ENCODE measurements at places on chromosomes 1 and 21.

GRCh38 chr1:117661027-117661426 lies 55.2 kb downstream of the TENT5C start:
- no peak for DNase-seq

GRCh38 chr1:207654320-207654719 lies 9.4 kb downstream of the CR1L start:
- DNase-seq: no peak

DNA sequence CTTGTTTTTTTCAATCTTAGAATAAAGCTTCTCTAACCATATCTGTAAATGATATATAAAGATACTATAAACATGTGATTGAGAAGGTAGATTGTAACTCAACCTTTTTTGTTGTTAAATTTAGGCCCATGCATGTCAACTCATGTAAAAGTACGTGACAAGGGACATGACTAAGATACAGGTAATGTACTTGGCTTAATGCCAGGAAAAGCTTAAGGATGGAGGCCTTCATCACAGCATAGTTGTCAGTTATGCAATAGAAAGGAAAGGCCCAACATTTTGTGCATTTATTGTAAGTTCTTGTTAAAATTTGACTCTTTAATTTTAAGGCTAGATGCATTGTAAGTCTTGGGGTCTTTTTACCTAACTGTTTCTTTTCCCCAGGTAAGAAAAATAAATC lies 305.1 kb downstream of the LTN1 start:
- DNase-seq: no peak

DNA sequence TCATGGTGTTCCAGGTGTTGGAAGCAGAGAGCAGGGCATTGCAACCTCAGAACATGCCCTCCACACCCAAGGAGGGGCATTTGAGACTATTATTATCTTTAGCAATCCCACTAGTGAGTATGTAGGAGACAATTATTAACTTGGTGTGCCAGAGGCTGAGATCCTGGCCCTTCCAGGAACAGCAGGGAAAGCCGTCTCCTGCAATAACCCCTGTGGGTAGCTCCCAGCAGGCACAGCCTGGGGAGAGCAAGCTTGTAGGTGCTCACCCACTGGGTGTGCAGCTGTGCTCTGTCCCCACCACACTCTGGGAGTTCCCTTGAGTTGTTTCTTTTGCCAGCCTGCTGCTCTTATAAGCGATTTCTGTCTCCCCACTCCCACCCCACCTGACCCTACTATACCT lies 10.3 kb downstream of the CFAP107 start:
- no peak for DNase-seq

- no peak for DNase-seq
Observed at GRCh38 chr1:58333511-58333910, 213.0 kb downstream of the OMA1 start.

GRCh38 chr1:62800281-62800680 lies 16.3 kb downstream of the ATG4C start:
- DNase-seq: no peak

GRCh38 chr1:22290611-22291010 lies 147.7 kb upstream of the WNT4 start:
- DNase-seq: no peak

DNA sequence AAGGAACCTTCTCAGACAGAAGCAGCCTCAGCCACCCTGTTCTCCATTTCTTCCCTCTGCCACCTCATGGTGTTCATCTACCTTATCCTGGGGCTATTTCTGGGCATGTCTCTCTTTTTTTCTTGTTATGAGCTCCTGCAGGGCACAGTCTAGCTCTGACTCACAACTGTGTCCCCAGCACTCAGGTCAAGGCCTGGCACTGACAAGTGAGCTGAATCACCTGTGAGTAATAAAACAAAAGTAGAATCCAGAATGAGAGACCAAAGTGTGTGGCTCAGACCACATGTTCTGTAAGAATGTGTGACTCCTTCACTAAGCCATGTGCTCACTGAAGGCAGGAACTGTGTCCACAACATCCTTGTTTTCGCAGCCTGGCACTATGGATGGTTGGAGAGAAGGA lies 23.2 kb downstream of the C1orf94 start:
- DNase-seq: no peak

DNA sequence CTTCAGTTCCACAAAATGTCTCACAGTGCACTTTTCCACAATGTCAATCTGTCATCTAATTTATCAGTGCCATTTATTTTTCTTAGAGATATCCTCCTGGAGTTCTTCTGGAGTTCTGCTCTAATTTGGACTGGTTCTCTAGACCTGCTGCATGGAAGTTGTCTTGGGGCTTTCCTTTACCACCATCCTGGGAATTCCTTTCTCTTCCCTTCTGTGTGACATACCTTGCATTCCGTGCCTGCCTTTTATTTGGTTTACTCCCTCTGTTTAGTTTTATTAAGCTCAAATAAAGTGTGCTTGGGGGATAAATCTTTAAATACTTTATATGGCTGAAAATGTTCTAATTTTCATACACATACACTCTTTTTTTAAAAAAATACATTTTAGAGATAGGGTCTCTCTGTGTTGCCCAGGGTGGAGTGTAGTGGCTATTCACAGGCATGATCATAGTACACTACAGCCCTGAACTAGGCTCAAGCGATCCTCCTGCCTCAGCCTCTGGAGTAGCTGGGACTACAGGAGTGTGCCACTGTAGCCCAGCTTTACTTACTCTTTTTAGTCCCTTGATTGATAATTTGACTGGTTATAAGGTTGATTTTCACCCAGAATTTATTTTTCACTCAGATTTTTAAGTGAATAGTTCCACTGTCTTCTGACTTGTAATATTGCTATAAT lies 14.4 kb downstream of the MTF2 start:
- no peak for DNase-seq

- no peak for DNase-seq
Observed at GRCh38 chr1:112954017-112954650, 1.9 kb downstream of the SLC16A1 start.

Data from GM12892 (cell line).